ENCODE measurements at places on chromosomes 13 and 19.
A peak's percentile ranks its signal among the peaks of the same experiment; 100 is the strongest.

DNA sequence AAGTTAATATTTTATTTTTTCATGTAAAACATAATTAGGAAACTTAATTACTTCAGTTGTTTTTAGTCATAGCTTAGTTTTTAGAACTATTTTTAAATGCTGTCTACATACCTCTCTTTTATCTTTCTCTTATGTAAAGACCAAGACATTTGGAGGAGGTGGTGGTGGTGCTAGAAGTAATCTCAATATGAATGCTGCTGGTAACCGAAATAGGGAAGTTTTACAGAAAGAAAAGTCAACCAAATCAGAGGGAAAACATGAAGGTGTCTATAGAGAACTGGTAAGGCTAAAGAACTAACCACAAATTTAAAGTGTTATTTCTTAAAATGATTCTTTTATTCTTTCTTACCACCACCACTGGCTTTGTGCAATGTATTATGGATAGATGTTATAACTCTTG, 97.3 kb downstream of the TDRD3 start:
- DNase-seq, result no peak

DNA sequence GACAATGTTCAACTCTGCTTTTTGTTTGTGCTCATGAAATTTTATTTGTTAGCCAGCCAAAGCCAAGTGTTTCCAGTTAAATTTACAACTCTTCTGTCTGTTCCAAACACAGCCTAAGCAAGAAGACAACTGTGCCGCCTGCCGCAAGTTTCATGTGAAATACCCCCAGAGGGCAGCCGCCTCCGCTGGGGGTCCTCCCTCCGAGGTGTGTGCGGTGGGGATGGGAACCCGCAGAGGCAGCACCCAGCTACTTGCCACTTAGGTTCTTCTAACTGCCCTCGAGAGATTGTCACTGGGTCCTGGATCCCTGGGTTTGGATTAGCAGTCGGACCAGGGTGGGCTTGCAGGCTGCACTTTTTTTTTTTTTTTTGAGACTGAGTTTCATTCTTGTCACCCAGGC, 28.5 kb downstream of the ATP11A start:
- no peak for DNase-seq

DNA sequence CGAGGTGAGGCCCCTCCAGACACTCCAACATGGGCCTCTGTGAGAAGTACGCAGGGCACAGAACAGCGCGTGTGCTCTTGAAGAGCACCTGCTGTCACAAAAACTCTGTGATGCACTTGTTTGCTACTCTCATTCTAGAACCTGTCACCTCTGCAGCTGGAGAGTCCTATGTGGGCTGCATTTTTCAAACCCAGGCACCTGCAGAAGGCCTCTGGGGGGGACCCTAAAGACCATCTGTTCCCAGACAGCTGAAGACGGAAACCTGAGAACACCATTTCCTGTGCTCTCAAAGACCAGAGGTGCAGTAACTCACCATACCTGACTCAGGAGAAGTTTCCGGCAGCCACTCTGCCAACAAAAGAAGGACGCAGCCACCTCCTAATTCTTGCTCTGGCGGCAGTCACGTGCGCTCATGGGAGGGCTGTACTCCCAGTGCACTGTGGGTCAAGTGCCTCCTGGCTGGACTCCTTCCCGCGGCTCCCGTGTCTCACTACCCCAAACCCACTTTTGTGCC, 28.1 kb downstream of the RANBP3 start:
- DNase-seq, result peak; percentile 89

DNA sequence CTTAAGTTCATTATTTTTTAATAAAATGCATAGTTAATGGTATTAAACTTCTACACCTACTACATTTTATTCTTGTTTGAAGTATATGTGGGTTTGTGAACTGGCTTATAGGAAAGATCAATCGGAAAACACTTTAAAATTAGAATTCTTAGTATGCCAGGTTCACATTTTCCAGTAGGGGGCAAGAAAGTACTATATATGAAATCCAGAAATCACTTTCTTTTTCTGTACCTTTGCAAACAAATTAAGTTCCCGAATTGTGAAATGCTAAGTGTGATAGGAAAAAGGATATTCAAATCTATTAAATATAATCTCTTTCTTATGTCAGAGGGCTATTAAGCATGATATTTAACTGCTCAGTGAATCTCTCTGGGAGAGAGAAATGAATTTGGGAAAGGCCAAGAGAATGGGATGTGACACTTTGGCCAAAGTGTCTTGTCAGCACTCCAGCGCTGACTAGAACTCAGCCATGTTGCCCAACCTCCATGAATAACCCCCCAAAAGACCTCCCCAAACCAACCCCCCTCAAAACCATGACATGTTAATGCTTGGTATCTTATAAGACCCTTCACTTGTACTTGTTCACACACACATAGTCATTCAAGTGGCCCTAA, 122.6 kb upstream of the SLC10A2 start:
- no peak for DNase-seq

- peak; percentile 81 for DNase-seq
These were observed 24.9 kb downstream of the SLC8A2 start for GRCh38 chr19:47446534-47447469.

GRCh38 chr19:43784241-43784980, 3.6 kb upstream of the KCNN4 start:
- no peak for DNase-seq

DNA sequence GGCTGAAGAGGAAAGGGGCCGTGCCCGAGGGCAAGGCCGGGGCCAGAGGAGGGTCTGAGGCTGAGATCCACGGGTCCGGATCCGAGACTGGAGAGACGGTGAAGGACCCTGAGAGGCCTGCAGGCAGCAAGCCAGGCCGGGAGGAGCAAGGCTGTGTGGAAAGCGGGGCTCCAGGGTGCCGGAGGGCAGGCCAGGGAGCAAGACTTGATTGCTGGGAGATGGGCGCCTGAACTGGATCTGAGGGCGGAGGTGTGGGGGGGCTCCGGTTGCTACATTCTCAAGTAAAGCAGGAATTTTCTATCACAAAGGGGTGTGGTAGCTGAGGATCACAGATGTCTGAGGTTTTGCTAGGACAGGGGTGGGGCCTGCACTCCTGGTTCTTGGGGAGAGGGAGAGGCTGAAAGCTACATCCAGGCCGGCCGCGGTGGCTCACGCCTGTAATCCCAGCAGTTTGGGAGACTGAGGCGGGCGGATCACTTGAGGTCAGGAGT, 3.8 kb downstream of the MAMSTR start:
- no peak for DNase-seq

DNA sequence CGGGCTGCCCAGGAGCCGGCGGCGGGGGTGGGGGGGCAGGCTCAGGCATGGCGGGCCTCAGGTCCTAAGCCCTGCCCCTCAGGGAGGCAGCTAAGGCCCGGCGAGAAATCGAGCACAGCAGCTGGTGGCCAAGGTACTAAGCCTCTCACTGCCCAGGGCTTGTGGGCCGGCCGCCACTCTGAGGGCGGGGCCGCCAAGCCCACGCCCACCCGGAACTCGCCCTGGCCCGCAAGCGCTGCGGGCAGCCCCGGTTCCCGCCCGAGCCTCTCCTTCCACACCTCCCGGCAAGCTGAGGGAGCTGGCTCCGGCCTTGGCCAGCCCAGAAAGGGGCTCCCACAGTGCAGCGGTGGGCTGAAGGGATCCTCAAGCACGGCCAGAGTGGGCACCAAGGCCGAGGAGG, 33.1 kb downstream of the PCDH8 start:
- DNase-seq, result no peak

DNA sequence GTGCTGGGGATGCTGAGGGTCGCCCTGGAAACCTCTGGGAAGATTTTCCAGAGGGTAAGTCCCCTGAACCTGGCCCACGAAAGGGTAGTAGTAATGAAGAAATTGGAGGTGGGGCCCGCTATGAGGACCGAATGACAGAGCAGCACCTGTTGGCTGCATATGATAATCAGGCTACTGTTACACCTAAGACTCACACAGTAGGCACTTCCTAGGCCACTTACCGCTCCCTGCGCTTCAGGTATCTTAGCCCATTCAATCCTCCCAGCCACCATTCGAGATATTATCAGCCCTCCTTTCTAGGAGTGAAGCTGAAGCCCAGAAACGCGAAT, 4.3 kb upstream of the LRFN3 start:
- no peak for DNase-seq

DNA sequence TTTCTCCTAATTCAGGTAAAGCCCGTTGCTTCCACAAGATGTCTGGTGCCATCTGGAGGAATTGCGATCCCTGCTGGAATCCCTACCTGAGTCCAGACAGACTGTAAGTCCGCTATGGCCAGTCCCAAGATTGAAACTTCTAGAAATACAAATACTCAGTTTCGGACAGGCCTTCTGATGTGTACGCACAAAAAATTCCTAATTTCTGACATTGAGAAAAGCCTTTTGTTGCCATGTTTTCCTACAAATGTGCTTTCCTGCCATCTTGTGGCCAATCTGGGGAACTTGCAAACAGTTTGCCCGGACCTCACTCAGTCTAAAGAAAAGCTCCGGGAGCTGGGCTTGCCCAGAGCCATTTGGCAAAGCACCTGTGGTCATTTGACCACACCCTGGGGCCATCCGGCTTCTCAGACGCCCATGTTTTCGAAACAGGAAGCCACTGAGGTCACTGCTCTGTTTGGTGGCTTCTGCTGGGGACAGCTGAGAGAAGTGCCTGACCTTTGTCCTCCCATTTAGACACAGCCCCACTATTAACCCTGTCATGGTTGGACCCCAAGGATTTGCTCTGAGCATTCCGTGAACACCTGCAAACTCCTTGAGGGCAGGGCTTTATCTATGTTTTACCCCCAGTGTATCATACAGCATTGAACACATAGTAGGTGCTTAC, 79.4 kb downstream of the SLC15A1 start:
- DNase-seq, result peak; percentile 76

- DNase-seq, result no peak
These were observed 722.0 kb downstream of the DIAPH3 start for GRCh38 chr13:59441596-59442280.

- DNase-seq, result no peak
These were observed 14.6 kb upstream of the SERPINE3 start for GRCh38 chr13:51324714-51325420.

- DNase-seq, result no peak
These were observed 75.5 kb downstream of the COL4A1 start for GRCh38 chr13:110231348-110232047.

DNA sequence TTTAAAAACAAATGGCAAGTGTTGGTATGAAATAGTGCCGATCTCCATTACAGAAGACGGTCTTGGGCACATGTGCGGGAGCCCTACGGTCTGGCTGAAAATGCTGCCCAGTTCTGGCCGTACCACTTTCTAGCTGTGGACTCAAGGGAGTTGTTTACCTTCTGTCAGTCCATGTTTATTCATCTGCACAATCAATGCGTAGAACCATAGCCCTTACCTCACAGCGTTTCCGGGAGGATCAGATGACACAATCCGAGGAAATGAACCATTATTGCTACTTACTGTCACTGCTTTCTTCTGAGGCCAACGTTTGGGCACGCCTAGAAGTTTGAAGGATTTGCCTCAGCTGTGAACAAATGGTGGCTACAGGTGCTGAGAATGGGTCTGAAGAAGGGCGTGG, 31.2 kb downstream of the GADD45B start:
- DNase-seq, result no peak

DNA sequence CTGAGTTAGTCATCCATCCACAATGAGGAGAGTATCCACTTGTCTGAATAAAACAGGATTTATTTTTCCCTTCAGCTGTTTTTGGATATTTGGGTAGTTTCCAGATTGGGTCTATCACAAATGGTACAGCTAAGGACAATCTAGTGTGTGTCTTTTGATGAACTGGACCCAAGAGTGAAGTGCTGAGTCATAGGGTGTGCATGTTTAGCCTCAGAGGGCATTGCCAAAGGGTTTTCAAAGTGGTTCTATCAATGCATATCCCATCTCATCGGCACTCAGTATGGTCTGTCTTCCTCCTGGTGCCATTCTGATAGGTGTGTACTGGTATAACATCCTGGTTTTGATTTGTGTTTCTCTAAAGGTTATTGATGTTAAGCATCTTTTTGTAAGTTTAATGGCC, 62.3 kb downstream of the GSX1 start:
- DNase-seq, result no peak

DNA sequence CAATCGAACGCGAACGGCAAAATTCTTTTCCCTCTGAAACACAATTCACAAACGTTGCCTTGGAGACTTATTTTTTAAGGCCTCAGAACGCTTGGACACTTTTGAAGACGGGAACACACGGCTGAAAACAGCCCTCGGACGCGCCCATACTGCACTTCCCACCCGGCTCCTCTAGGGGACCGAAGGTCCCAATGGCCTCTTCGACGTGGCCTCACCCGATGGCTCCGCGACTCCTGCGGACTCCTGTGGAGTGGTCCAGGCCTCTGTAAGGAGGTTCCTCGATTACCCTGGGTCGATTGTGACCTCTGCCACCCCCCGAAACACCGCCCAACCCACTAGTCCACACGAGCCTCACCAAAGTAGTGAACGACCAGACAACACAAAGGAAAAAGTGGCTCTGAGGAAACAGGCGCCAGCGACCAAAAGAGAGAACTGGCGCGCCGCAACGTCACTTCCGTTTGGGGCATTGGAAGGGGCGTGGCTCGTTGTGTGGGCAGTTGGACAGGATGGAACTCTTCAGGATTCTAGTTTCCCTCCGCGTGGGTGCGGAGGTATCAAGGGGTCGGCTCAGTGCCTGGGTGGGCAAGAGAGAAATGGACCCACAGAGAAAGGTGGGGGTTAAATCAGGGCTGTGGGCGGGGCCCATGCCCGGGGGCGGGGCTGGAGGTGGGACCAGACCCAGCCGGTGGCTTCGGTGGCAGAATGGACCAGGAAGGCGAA, at the start of gene ZNF560:
ZNF560 (minus strand) TSS at position 434 of the 720 bp plus-strand sequence. CDS start 23,303 bp downstream, outside the sequence.
- no peak for DNase-seq

DNA sequence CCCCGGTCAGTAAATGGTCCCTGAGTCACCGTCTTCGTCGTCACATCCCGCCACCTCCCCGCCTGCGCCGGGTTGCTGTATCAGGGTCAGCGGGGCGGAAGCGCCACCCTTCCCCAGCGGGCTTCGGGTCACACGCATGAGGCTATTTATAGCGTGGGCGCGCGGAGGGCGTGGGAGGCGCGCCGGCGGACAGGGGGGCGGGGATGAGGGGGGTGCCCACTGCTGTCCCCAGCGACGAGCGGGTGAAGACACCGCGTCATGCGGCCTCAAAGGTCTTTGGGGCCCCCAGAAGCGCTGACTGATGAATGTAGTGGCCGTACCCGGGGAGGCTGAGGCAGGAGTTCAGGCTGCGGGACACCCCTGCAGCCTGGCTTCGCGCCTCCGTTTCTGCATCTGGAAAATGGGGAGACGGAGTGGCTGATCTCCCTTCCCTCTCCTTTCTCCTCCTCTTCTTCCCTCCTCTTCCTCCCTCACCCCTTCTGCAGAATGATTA, 7.9 kb downstream of the UNC13A start:
- DNase-seq, result peak; percentile 86

DNA sequence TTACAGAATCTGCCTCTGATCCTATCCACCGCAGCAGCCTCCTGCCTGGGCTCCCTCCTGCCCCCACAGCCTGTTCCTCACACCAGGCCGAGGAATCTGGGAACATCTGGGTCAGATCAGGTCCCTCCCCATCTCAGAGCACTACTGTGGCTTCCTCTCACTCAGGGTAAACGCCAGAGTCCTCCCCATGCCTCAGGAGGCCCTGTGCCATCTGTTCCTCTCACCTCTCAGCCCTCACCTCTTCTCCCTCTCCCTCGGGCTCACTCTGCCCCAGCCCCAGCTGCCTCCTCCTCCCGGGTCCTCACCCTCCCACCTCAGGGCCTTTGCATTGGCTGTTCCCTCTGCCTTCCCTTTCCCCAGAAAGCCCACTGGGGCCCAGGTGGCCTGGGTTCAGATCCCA, 18.2 kb downstream of the FCGBP start:
- peak; percentile 41 for DNase-seq

GRCh38 chr19:17296273-17296672, 7.0 kb downstream of the ABHD8 start:
- no peak for DNase-seq

- DNase-seq, result no peak
These were observed 122.9 kb upstream of the PCDH9 start for GRCh38 chr13:67353031-67353430.
